Hepatic stellate cell (primary cell): ENCODE measurements at places on chromosomes 6 and 20.
A peak's percentile ranks its signal among the peaks of the same experiment; 100 is the strongest.

GRCh38 chr6:109336221-109336961 is 45.9 kb downstream of the CD164 start:
- peak; percentile 14 for DNase-seq

- DNase-seq, result no peak
Observed at GRCh38 chr20:63058696-63059335, 52.1 kb upstream of the BHLHE23 start.

DNA sequence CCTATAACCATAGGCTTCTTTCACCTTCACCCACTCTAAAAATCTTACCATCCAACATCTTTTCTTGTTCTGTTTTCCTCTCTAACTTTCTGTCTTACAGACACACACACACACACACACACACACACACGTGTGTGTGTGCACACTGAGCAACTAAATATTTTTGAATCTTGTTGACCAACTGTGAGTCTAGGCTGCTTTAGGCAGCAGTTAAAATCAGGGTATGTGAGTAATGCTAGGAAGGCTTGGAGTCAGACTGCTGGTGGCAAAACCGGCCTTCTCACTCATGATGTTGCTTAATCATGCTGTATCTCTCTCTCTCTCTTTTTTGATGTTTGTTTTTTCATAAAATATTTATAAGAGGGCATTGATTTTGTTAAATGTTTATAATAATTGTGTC is 103.1 kb upstream of the TBX18 start:
- no peak for DNase-seq

- peak; percentile 63 for DNase-seq
Observed at GRCh38 chr6:1610497-1611321, 994 bp downstream of the FOXC1 start.

- DNase-seq, result no peak
Observed at GRCh38 chr6:160227038-160227768, 31.4 kb downstream of the SLC22A2 start.

DNA sequence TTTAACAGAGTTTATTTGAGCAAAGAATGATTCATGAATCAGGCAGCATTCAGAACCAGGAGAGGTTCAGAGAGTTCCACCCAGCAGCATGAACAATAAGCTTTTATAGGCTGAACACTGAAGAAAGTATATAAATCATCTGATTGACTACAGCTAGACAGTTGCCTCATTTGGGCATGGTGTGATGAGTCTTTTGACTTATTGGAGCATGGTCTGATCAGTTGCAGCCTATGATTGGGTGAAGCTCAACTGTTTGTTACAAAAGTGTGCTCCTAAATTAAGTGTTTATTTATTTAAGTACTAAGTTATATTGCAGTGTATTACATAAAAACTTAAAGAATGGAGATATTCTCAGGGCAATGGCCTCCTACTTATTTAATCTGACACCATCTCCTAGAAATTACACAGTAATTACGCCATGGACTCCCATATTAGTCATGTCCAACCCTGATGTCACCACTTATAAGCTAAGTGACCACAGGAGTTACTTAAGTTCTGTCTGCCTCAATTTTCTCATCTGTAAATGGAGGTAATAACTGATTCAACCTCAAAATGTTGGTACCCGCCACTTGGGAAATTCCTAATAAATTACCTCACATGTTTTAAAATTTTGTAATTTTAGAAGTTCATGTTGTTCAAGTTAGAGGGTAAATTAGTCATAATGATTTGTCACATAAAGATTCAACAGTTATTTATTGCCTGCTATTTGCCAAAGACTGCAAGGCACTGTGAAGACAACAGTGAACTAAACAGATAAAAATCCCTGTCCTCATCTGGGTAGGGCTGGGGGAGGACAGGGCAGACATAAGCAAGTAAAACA is 15.2 kb upstream of the ROS1 start:
- DNase-seq, result peak; percentile 18

GRCh38 chr6:111844376-111844775 is 28.9 kb downstream of the FYN start:
- no peak for DNase-seq

GRCh38 chr20:58173091-58173490 is 55.4 kb downstream of the ANKRD60 start:
- no peak for DNase-seq

DNA sequence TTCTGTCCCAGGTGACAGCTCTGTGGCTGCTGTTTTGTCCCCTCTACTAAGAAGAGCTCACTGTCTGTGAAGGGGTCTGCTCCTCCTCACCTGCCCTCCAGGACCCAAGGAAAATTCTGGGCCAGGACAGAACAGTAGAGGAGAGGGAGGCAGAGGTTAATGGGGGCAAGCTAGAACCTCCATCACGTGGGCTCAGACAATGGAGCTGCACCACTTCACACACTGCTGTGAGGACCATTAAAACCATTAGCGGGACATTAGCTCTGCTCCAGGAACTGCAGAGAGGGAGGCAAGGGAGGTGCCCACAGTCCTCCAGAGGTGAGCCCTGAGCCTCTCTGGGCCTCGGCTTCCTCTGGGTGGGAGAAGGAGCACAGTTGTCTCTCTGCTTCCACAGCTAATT is 78.4 kb downstream of the NOL4L start:
- no peak for DNase-seq

DNA sequence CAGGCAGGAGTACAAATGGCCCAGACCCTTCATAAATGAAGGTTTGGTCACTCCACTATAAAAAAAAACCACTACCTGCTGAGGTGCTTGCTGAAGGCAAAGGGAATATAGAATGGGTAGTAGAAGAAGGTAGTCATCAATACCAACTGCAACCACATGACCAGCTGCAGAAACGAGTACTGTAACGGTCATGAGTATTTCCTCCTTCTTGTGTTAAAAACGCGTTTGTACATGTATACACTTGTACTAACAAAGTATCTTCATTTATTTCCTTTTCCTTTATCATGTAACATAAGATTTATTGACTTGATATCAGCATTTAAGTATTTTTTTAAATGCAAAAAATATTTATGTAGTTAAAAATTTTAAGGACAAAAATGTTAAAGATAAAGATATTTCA is 238.6 kb downstream of the TFAP2B start:
- DNase-seq, result no peak

GRCh38 chr6:170180671-170181337 is 110.1 kb downstream of the DLL1 start:
- DNase-seq, result no peak

GRCh38 chr6:25336996-25337395 is 57.8 kb downstream of the CARMIL1 start:
- no peak for DNase-seq

DNA sequence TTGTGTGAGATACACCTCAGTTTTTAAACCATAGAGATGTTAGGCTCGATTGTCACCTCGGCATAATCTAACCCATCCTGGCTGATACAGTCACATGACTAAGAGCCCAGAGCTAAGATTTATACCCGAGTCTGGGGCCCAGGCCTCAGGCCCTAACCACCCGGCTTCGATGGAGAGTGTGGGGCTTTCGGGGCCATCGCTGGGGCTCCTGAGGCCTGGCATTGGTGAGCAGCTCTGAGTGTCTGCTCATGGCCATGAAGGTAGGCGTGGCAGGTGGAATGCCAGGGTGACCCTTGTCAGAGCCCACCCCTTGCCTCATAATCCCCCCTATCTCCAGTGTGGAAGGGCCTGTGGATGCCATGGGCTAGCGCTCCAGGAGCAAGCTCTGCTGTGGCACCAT is 164.3 kb downstream of the BMP7 start:
- no peak for DNase-seq

- DNase-seq, result no peak
Observed at GRCh38 chr6:34836008-34836407, 44.1 kb downstream of the BLTP3A start.

DNA sequence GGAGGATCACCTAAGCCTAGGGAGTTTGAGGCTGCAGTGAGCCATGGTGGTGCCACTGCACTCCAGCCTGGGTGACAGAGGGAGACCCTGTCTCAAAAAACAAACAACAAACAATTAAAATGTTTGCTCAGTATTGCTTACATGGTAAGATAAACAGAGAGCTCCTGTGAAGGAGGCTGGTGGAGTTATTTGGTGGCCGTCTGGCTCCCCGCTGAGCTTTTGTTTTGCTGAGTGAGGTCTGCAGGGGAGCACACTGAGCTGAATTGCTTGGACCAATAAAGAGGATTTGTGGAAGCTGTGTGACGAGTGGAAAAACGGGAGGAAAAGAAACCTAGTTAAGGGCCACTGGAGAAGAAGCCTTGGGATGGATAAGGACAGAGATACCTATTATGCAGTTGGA is 41.1 kb upstream of the BMP6 start:
- DNase-seq, result no peak

- no peak for DNase-seq
Observed at GRCh38 chr6:5846889-5847288, 159.8 kb downstream of the NRN1 start.

- DNase-seq, result no peak
Observed at GRCh38 chr6:155212616-155213380, 51.0 kb upstream of the CLDN20 start.

DNA sequence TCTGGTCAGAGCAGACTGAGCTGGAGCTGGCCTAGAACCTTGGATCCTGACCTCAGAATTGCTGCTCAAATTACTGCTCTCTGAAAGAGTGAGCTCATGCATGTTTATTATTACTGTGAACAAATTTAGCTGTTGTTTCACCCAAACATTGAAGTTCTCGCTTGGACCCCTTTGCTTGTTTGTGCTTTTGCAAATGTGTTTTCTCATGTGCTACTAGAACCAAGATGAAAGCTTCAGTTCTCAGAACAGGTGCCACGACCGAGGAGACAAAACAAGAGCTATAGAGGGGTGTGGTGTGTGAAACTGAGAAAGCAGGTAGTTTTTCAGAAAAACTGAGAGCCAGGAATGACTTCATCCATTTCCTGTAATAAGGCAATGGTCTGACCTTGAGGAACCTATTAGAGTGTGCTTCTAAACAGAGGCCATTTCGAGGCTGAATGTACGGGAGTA is 50.0 kb upstream of the ESR1 start:
- DNase-seq, result no peak
